ENCODE measurements at places on chromosomes 12 and 14.

DNA sequence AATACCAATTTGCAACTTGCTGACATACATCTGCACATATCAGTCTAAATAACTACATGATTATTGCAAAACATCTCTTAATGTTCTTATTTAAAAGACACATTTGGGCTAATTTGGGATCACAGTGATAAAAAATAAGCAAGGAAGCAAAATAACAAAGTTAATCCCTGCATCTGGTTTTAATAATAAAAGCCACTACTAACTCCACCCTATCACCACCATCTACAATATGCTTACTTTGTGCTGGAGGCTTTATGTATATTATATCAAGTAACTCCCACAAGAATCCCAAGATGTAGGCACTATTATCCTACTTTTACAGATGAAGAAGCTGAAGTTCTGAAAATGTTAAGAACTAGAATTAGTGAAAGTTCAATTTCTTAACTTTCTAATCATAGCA, 45.7 kb downstream of the TAOK3 start:
- DNase-seq: no peak

DNA sequence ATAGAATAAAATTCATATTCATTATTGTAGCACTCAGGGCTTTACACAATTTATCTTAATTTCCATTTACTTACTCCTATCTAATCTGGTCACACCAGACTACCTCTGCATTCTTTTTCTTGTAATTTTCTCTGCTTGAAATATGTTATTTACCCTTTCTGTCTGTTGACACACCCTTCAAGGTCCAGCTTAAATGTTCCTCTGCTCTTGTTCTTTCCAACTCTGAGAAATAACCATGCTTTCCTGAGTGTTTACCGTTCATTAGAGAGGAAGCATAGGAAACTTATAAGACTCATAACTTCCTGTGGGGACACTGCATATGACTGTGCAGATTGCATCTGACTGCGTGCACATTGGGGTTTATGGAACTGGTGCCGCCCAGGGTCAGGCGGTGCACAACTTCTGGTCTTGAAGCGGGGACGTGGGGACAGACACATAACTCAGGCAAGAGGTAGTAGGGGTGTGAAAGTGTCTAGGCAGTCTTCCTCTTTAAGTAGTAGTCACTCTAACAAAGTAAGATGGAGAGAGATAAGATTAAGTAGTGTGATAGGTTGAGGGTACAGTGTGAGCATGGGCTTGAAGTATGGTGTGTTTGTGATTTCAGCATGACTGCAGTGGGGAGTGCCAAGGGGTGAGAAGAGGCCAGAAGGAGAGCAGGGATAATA, 42.6 kb upstream of the FOXJ2 start:
- no peak for DNase-seq

DNA sequence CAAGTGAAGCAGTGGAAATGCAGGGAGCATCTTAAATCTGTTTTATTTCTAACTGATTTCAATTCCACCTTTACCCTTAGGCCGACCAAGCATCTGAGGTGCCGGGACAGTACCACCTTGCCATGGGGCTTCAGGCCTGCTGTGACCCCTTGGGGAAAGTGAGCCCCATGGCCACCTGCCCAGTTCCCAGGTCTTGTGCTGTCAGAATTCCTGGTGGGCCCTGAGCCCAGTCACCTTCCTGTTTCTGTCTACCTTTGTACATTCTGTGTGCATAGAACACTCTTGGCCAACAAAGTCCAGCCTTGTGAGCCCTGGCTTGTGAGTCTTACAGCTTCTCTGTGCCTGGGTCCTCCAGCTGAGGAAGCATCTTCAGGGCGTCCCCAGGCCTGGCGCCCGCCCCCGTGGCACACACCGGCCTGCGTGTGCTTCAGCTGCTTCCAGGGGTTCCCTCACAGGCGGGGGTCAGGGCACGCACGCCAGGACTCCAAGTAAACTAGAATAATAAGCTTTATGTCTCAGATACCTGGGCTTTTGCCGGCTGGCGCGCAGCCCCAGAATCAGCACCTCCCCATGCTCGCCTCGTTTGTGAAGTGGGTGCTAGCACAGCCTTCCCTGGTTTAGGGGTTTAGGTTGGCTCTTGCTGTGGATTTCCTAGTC, 10.3 kb downstream of the ZFYVE21 start:
- no peak for DNase-seq

DNA sequence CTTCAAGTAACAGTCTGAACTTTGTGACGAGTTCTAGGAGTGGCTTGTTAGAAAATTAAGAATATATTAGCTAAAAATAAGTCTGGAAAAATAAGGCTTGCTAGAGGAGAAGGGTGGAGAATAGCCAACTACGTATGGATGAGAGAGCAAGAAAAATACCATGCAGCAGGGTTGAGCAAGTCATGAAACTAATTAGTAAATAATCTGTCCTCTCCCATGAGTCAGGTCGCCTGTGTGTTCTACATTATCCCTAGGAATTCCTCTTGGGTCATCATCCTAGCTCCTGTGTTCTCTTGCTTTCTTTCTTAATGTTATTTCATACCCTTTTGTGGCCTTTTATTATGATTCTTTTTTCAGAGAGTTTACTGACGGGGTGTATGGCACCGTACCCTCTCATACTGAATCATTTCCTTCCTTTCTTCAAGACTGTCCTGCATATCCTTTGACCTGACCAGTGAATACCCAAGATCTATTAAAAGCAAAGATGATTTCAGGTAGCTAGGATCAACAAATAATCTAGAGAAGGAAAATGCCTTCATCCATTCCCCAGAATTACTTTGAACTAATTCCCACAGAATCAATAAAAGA, 177.2 kb upstream of the NPAS3 start:
- DNase-seq: no peak

- DNase-seq: no peak
Observed at GRCh38 chr12:4506870-4507269, 31.8 kb upstream of the RAD51AP1 start.

DNA sequence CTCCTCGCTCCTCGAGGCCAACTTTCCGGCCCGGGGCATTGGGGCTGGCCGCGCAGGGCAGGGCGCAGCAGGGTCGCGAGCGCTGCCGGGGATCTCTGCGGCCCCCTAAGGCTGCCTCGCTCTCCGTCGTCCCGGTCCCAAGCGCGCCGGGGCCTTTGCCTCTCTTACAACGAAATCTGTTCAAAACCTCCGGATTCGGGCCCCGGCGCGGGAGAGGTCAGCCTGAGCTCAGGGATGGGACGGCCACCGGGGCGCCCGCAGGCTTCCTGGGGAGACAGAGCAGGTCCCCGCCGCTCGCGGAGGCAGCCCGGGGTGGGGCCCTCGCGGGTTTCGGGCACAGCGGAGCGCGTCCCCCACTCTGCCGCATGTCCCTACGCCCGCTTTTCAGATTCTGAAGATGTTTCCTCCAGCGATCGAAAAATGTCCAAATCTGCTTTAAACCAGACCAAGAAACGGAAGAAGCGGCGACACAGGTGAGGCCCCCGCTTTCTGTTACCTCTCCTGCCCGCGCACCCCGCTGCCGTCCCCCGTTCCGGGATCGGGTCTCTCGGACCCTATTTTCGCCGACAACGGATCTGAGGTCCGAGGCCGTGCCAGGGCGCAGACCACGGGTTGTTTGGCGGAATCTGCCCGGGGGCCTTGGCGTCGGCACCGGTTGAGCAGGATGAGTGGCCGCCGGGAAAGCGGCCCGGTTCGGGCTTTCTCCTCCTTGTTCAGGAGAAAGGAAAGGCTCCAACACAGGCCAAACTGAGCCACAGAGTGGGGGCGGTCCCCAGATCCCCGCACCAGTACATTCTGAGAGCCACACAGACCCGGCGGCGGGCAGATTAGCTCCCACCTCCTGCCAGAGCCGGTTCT, 1.8 kb downstream of the VSX2 start:
- DNase-seq: no peak

- DNase-seq: no peak
Observed at GRCh38 chr12:68614105-68614679, 3.5 kb downstream of the RAP1B start.

GRCh38 chr12:52419656-52420055, 13.5 kb upstream of the KRT82 start:
- DNase-seq: no peak

DNA sequence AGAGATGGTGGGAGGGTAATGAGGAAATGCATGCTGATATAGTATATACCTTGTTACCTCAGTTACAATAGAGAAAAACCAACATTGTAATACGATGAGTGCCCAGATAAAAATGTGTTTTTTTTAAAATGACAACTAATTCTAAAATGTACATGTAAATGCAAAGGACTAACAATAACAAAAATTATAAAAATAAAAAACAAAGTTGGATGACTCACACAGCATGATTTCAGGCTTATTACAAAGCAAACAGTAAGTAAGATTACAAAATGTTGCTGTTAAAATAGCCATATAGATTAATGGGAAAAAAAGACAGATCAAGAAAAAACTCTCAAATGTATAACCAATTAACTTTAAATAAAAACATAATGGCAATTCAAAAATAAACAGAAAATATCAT, 1099.4 kb downstream of the FSCB start:
- no peak for DNase-seq

- DNase-seq: no peak
Observed at GRCh38 chr12:113647048-113647447, 175.4 kb upstream of the LHX5 start.

- no peak for DNase-seq
Observed at GRCh38 chr12:41992022-41992421, 152.7 kb downstream of the GXYLT1 start.

DNA sequence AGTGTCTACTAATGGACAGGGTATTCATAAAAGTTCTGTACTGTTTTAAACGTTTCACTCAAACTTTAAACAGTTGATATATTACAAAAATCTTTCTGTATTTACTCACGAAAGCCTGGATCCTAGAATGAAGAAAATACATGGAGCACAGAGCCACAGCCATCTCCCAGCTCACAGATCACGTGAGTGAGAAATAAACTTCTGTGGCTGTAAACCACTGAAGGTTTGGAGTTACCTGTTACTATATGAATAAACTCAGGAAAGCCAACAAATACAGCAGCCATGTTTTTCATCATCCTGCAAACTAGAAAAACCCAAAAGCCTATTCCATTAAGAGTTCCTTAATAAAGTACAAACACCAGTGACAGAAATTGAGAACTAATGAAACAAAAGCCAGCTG, 867 bp upstream of the TDG start:
- no peak for DNase-seq

GRCh38 chr12:46237371-46238045, 31.3 kb downstream of the SLC38A1 start:
- DNase-seq: no peak

DNA sequence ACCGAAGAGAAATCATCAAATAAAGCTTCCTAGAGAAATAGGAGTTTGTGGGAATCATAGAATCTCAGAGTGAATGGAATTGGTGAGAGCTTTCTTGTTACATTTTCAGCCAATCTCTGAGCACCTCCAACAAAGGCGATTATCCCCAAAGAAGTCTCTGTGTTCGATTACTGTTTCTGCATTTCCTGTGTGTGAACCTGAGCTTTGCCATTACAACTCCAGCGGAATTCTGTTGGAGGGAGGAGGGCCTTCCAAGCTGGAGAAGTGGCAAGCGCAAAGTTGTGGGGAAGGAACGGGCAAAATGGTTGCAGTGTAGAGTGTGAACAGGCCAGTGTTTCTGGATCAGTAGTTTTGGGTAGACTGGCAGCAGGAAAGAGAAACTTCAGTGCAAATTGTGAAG, 23.1 kb downstream of the TMEM117 start:
- no peak for DNase-seq

DNA sequence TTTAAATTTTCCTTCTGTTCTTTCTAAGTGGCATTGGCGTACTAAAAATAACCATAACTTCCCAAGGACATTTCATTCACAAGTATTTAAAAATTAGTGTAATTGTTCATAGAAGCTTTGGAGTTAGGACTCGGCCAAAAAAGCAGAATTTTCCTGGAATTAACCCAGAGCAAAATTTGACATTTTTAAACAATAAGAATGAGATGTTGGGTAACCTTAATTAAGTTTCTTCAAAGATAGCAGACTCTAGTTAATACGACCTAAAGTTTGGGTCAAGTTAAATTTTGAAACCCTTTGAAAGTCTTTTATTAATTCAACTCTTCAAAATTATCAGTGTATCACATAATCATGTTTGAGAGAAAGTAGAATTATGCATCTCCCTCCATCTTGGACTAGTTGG, 118.3 kb downstream of the AKAP6 start:
- DNase-seq: no peak

GRCh38 chr12:128026696-128027574, 240.0 kb upstream of the TMEM132C start:
- DNase-seq: no peak

- no peak for DNase-seq
Observed at GRCh38 chr12:85392508-85392907, 112.5 kb downstream of the ALX1 start.

GRCh38 chr14:25215607-25216006, 165.7 kb upstream of the STXBP6 start:
- DNase-seq: no peak

GRCh38 chr12:124013073-124013472, 40.1 kb downstream of the ZNF664 start:
- no peak for DNase-seq

DNA sequence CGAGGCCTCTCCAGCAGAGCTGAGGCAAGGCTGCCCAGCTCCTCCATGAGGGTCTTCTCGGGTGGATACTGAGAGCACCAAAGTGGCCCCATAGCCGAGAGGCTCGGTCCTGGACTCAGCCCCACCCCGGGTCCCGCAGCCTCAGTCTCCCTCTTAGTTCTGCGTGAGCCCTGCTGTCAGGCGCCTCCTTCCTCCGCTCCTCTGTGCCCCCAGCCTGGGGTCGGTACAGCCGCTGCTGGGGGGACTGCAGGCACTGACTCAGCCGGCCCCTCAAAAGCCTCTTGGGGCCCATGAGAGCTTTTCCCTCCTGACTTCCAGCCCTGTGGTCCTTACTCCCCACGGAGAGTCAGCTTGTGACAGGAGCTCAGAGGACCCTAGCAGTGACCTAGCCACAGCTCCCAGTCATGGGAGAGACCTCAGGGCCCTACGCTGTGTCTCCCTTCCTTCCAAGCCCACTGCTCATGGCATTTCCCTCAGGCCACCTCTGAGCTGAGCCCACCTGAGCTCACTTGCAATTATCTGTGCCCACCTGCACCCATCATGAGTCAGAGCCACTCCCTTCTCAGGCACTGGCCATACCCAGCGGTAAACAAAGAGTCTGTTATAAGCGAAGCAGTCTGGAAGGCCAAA, 295.0 kb upstream of the RTL1 start:
- DNase-seq: no peak

- DNase-seq: no peak
Observed at GRCh38 chr12:57548488-57548887, 1.4 kb upstream of the KIF5A start.

- DNase-seq: no peak
Observed at GRCh38 chr12:43436597-43436996, 115.4 kb downstream of the ADAMTS20 start.

- DNase-seq: no peak
Observed at GRCh38 chr12:31119192-31119802, 45.6 kb downstream of the DDX11 start.

- no peak for DNase-seq
Observed at GRCh38 chr14:75563931-75564330, 14.5 kb upstream of the FLVCR2 start.

DNA sequence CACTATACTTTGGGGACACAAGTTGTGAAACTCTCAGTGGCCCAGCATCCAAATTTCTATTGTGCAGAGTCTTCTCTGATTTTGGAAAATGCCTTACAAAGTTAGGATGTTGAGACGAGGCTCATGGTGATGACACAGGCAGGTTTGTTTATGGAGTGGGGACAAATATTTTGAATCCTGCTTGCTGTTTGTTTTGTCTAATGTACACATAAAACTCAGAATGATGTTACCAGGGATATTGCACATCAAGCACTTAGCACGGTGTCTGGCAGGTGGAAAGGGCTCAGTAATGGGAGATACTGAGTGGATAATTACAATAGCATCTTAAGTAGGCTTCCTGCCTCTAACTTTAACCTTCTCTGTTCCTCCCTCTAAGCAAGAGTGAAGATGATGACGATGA, 628.9 kb upstream of the TBX3 start:
- DNase-seq: no peak

Measured in HEK293T (cell line).